ENCODE measurements at places on chromosomes 3 and 15.

GRCh38 chr3:135633078-135633477 is 332.4 kb upstream of the PPP2R3A start:
- no peak for DNase-seq

- no peak for DNase-seq
Measured at GRCh38 chr3:45765958-45766357, 30.4 kb downstream of the SLC6A20 start.

DNA sequence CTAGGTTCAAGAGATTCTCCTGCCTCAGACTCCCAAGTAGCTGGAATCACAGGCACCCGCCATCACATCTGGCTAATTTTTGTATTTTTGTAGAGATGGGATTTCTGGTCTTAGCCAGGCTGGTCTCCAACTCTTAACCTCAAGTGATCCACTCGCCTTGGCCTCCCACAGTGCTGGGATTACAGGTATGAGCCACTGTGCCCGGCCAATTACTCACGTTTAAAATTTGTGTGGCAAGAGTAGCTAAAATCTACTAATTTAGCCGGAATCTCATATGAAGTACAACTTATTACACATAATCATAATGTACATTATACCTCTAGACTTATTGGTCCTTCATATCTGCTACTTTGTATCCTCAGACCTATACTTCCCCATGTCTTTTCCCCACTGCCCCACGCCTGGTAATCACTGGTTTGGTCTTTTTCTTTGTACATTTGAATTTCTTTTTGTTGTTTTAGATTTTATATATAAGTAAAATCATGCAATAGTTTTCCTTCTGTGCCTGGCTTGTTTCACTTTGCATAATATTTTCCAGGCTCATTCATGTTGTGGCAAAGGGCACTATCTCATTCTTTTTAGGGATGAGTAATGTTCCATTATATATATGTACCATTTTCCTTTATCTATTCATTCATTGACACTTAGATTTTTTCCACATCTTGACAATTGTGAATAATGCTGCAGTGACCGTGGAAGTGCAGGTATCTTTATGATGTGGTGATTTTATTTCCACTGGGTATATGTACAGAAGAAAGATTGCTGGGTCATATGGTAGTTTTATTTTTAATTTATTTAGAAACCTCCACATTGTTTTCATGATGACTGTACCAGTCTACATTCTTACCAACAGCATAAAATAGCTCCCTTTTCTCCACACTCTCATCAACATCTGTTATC is 605.0 kb upstream of the CBLB start:
- no peak for DNase-seq

GRCh38 chr3:95235916-95236315 is 1173.1 kb downstream of the NSUN3 start:
- no peak for DNase-seq

- peak; percentile 47 for DNase-seq
Measured at GRCh38 chr3:99565331-99565730, 73.1 kb upstream of the COL8A1 start.

DNA sequence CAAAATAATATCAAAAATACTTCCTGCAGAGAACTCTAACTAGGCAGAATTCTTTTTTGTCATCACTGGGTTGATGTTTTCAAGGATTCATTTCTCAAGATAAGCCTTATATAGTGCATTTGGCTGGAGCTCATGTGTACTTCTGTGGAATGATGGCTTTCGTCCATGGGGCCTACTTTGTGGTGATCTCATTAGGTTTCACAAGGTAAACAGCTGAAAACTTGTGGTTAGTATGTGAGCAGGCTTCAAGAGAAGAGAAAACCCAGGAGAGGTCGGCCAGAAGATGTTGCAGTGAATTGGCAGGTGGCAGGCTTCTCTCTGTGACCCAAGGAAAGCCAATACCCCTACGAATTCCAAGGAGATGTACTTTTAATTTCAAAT is 121.4 kb upstream of the PHLDB2 start:
- DNase-seq = peak; percentile 94

GRCh38 chr15:30885814-30886213 is 17.9 kb upstream of the FAN1 start:
- peak; percentile 59 for DNase-seq

DNA sequence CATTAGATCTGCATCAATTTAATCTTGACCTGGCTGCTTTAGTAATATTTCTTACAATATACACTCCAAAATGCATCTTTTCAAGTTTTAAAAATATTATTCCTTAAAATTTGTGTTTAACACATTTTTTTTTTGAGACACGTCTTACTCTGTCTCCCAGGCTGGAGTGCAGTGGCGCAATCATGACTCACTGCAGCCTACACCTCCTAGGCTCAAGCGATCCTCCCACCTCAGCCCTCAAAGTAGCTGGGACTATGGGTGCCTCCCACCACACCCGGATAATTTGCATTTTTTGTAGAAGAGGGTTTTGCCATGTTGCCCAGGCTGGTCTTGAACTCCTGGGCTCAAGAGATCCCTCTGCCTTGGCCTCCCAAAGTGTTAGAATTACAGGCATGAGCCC is 73.6 kb downstream of the ETV5 start:
- DNase-seq = no peak

DNA sequence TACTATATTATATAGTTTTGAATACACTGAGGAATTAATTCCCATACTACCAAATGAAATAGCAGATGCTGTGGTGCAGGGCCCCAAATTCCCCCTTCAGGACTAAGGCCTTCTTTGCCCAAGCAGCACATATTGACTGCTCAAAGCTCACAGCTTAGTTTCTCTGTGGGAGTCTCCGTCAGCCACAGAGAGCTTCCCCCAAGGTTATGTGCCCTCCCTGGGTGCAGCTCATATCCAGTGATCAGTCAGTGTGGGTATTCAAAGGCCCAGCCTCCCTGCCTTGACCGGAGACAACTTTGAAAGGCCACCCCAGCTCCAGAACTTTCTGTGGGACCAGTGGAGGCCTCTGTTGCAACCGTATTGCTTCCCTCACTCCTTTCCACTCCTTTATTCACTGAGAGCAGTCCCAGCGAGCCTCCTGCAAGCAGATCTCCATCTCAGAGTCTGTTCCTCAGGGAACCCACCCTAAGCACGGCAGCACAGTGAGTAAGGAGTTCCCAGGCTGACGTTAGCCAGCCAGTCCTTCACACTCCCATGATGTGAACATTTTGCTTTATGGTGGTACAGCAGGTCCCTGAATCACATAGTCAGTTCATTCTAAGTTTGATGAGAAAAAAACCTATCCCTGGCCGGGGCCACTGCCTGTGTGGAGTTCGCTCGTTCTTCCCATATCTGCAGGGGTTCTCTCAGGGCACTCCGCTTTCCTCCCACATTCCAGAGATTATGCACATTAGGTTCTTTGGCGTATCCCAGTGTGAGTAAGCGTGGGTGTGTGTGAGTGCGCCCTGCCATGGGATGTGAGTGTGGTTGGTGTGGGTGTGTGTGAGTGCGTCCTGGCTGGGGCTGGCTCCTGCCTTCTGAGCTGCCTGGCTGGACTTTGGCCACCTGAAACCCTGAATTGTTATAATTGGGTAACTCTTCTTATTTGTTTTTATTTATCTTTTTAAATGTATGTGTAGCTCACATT is 64.4 kb upstream of the PPARG start:
- no peak for DNase-seq

- no peak for DNase-seq
Measured at GRCh38 chr15:67194171-67195114, 60.0 kb downstream of the AAGAB start.

GRCh38 chr15:58430224-58430787 is 1.5 kb upstream of the LIPC start:
- DNase-seq = no peak

GRCh38 chr15:23518104-23518503 is 47.4 kb upstream of the MKRN3 start:
- peak; percentile 3 for DNase-seq

DNA sequence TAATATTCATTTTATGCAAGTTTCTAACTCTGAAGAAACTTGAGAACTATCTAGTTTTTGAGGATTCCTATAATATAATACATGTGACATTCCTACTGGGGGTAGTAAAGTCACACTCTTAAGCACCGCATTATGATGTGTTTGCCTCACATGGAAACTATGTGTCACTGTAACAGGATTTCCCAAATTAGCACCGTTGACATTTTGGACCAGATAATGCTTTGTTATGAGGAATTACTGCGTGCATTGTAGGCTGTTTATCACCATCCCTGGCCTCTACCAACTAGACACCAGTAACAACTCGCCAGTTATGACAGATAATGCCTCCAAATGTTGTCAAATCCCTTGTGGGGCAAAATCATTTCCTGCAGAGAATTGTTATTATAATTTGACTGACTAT is 267.8 kb downstream of the RAP2B start:
- DNase-seq = peak; percentile 15

DNA sequence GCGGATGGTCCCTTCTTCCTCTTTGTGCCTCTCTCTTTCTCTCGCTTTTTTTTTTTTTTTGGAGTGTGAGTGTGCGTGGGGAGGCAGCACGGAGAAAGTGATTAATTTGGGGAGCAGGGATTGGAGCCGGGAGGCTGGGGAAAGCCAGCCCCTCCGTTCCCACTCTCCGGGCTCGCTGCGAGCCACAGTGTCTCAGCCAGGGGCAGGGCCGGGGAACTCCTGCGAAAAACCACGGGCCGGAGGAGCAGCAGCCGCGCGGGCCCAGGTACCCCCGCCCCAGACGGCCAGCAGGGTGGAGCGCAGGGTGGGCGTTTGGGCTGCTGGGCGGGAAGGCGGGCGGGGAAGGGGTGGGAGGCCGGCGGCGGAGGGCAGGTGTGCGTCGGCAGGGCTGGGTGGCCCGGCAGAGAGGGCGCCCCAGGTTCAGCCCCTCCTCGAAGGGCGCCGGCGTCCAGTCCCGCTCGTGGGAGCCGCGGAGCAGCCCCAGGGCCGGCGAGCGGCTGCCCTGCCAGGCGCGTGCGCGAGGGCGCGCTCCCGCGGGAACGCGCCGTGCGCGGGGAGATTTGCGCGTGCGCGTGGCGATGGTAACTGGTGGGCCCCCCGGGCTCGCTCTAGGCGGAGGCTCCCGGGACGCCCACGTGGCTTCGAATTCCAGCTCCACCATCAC is 1.4 kb downstream of the CHL1 start:
- DNase-seq = no peak

DNA sequence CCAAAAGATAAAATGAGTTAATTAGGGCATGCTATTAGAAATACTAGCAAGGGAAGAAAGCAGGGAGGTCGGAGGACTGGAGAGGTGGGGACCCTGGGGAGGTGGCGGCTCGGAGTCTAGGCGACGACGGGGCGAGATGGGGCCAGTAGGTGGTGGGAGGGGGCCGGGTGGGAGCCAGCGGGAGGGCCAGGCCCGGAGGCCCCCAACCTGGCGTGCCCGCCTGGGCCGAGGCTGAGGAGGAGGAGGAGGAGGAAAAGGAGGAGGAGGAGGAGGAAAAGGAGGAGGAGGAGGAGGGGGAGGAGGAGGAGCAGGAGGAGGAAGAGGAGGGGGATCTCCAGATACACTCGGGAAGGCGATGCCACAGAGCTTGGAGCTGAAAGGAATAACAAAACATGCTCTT is 426.2 kb downstream of the NR2F2 start:
- no peak for DNase-seq

- DNase-seq = peak; percentile 29
Measured at GRCh38 chr3:168025076-168025475, 70.6 kb downstream of the GOLIM4 start.

- no peak for DNase-seq
Measured at GRCh38 chr15:85011160-85011571, 29.5 kb downstream of the PDE8A start.

- no peak for DNase-seq
Measured at GRCh38 chr3:128348805-128349531, 117.7 kb downstream of the DNAJB8 start.

DNA sequence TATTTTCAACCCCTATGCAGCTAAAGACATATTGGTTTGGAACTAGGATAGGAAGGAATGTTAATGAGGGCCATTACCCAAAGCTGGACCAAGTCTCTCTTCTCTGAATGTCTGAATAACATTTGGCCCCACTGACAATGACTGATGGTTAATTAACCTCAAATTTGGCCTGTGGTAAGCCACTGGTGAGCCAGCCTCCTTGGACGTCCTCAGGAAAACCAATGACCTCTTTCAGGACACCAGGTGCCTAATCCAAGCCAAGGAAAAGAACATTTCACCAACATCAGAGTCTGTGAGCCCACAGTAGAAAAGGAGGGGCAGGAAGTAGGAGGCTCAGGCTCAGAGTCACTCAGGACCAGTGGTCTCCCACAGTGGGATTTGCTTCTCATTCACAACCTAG is 56.4 kb upstream of the ETV5 start:
- DNase-seq = peak; percentile 95

DNA sequence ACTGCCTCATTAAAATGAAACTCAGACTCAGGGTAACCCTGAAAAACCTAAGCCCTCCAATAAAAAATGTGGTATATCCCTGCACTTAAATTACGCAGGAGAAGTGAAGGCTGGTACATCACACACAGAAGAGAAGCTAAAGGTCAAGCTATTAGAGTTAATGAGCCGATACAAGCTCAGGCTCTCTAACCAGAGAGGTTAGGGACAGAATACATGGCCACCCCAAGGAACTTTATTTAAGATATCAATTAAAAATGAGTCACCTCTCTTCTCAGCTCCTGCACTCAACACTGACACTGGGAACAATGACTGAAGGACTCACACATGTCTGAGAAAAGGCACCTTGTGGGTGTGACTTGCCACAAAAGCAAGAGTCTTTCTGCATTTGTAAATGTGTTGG is 800.6 kb upstream of the CFAP20DC start:
- DNase-seq = no peak

- peak; percentile 65 for DNase-seq
Measured at GRCh38 chr3:39668420-39668819, 141.0 kb upstream of the MYRIP start.

DNA sequence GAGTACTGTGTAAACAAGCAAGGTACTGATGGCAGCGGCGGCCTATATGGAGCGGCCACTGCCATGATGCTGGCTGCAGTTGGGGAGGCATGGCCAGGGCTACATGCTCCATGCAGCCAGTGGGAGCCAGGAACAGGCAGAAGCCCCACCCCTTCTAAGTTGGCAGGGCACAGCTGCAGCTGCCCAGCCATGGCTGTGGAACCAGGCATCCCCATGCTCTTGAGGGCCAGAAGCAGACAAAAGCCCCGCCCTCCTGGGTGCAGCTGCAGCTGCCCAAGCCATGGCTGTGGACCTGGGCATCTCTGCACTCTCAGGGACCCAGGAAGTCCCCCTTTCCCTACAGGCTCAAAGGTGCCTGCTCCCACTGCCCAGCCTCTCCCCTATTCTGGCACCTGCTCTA is 150.9 kb downstream of the FMN1 start:
- peak; percentile 55 for DNase-seq

- no peak for DNase-seq
Measured at GRCh38 chr3:56411166-56411565, 57.1 kb downstream of the ERC2 start.

- peak; percentile 34 for DNase-seq
Measured at GRCh38 chr3:100556673-100557310, 52.6 kb upstream of the ADGRG7 start.

DNA sequence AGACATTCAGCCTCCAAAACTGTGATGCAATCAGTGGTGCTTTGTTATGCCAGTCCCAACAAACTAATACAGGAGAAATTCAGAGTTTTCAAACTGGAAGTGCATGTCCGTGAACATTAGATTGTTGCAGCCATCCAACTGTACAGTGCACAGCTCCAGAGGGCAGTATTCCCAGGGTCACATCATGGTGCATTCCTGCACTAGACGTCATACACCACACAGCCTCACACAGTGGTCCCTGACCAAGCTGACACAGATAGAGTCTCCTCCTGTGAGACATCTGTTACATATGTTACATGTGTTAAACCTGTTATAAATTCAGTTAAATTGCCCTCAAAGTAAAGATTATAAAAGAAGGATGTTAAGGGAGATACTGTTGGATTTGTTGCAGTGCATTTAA is 209.0 kb downstream of the LRRN1 start:
- DNase-seq = no peak

GRCh38 chr3:188090620-188091309 is 63.2 kb upstream of the LPP start:
- DNase-seq = no peak
